GM23338 (cell line): ENCODE measurements at places on chromosomes 7 and 10.

GRCh38 chr7:149846436-149847046 is 8.4 kb downstream of the ZNF862 start:
- DNase-seq = no peak

- DNase-seq = no peak
These were observed 139.2 kb downstream of the TEX36 start for GRCh38 chr10:125543796-125544195.

- no peak for DNase-seq
These were observed 2.6 kb downstream of the CRHR2 start for GRCh38 chr7:30679664-30680063.

DNA sequence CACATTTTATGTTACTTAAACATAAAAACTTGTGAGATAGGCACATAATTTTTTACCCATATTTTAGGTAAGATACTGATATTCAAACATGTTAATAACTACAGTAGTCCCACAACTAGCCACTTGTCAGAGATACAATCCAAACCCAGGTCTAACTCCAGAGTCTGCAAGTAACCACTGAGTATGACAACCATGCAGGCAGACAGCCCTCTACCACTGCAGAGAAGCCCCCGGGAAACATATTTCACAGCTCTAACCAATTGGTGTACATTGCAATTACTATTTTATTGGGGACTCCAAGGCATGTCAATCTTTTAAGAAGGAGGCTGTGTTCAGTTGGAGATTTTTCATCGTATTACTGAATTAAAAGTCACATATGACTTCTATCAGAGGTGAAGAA is 107.2 kb upstream of the FAM133B start:
- DNase-seq = no peak

DNA sequence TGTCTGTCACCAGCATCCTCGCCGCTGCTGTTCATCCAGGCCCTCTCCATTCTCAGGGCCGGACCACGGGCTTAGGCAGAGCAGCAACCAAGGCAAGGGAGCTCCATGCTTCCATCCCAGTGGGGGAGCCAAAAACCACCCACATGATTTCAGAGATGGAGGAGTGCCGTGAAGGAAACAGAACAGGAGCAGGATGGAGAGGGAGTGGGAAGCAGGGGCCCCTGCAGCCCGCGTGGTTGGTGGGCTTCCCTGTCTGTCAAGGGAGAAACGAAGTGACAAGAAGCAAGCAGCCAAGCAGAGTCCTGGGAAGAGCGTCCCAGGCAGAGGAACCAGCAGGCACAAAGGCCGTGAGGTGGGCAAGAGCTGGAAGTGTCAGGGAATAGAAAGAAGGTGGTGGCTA is 95.7 kb downstream of the SLIT1 start:
- DNase-seq = no peak

DNA sequence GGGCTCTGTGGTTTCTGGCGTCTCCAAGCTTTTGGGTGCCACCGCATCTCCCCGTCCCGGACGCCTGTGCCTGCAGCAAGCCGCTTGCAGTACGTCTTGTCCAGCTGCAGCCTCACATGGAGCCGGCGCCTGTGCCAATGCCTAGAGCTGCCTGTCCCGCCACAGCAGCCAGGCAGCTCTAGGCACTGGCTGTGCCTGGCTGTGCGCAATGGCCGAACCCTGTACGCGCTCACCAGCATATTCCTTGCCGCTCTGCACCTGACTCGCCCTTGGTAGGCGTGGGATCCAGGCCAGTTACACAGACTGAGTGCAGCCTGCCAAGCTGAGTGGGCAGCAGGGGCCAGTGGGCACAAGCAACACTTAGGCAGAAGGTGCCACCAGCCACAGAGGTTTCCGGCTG is 381.2 kb upstream of the SORCS1 start:
- DNase-seq = no peak

- peak; percentile 67 for DNase-seq
These were observed 734 bp downstream of the CHST3 start for GRCh38 chr10:71964743-71965515.

DNA sequence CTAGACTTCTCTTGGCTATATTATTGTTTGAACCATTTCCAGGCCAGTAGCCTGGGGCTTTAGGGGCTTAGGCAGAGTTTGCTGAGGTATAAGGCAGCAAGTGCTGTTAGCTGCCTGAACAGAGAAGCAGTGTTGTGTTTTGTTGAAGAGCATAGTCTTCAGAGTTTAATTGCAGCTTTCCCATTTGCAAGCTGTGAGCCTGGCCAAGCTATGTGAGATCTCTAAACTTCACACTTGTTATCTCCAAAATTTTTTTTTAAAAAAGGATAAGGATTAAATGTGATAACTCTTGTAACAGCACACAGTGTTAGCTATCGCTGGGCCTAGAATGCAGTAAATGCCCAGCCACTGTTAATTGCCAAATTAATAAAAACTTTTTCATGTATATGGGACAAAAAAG is 782.4 kb downstream of the REEP3 start:
- no peak for DNase-seq

DNA sequence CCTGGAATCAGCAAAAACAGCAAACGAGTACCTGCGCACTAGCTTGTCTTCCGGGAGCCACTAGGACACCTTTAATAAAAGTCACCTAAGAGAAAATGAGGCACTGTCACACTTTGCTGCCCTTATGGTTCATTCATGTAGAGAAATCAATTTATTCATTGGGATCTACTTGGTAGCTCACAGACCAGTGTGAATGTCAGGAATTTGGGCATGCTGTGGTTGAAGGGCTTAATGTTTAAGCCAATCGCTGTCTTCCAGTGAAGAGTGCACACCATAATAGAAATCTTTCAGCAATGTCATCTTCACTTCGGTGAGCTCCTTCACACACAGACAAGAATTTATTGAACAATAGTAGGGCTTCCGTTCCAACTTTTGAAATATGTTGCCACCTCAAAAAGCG is 65.1 kb downstream of the MARCHF5 start:
- DNase-seq = no peak

GRCh38 chr7:158473946-158474345 is 113.7 kb downstream of the PTPRN2 start:
- no peak for DNase-seq

DNA sequence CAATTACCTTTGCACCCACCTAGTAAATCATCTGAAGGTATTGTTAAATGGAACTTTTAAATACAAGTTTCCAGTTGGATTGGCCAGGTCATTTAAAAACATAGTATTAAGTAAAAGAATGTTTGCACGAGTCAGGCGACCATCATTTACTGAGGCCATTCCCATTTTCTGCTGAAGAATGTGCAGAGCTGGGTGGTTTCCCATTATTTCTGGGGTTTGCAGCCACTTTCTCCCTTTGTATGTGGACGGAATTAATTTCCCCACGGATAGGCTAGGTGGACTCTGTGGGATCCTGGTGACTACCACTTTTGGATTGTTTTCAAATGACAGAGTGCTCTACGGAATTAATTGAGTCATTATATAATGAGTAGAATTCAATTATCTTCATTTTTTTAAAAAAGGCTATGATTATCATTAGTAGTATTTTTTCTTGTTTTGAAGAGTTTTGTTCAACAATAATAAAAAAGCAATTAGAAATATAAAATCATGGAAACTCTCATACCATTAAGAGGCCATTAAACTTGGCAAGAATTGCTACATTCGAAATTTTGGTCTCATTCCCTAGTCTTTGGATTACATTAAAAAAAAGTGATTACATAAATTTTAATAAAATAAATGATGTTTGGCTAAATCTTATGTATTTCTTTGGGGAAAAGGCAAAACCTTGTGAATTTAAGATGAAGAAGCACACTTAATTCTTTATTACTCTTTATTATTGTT is 120.4 kb upstream of the FZD8 start:
- DNase-seq = no peak

DNA sequence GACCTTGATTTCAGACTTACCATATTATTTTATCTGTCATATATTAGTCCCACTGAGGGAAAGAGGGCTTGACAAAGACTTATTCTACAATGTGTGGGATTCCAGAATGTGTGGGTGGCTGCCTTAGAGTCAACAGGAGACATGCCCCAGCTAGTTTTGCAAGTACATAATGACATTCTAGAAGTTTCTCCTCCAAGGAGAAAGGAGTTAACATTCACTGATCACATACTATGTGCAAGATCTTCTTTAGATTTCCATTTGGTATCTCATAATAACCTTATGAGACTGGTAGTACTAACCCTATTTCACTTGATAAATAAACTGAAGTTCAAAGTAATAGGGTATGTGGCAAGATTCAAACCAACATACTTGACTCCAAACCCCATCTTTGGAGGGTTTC is 25.2 kb downstream of the IRF5 start:
- DNase-seq = no peak

DNA sequence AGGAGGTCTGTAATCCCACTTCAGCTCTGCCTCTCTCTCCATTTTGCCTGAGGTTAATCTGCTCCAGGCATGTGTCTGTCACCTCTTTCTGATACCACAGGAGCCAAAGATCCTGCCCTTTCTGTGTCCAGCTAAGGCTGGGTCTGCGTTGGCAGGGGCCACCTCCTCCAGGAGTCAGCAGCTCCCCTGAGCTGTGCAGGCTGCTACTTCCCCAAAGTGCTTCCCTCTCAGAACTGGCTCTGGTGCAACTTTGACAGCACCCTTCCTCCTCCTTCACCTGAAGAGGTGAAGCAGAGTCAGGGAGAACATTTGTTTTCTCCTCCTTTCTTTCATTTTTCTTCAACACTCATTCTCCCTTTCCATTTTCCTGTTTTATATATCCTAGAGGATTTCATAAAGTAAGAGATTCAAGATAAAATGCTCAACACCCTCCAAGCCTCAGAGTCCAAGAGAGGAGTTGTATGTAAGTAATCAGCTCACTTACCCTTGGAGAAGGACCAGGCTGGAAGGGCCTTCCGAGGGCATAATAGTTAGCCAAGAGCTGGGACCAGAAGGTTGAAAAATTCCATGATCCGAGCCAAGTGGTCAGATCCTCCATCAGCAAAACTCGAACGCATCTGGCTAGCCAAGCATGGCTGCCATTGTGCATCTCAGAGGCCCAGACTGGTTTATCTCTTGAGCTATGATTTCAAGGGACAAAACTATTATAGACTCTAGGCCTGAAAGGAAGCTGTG is 257.3 kb downstream of the PTEN start:
- DNase-seq = no peak
